ENCODE measurements at places on chromosomes 5 and 9.
A peak's percentile ranks its signal among the peaks of the same experiment; 100 is the strongest.

- DNase-seq: no peak
Observed at GRCh38 chr9:117815948-117816347, 111.7 kb downstream of the TLR4 start.

DNA sequence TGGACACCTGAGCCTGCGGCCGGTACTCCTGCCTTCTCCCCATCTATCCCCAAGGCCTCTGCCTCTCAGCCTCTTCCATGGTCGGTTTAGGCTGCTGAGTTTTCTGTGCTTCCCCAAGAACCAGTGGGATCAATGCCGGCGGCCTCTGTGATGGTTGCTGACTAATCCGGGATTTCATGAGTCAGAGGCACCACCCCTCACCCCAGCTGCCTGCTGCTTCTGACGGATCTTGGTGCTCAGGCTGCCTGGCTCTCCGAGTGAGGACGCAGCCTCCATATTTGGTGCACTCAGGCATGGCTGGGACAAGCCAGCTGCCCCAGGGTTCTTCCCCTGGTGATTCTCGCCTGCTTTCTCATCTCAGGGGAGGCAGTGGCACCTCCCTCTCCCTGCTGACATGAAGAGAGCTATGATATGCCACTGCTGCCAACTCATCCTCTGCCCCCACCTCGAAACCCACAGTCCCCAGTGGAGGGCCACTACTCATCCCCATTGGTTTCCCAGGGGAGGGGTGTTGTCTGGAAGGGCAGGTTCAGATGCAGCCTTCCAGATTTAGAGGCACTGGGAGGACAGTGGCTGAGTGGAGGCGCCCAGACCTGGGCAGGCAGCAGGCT is 3.3 kb upstream of the MAN1B1 start:
- no peak for DNase-seq

DNA sequence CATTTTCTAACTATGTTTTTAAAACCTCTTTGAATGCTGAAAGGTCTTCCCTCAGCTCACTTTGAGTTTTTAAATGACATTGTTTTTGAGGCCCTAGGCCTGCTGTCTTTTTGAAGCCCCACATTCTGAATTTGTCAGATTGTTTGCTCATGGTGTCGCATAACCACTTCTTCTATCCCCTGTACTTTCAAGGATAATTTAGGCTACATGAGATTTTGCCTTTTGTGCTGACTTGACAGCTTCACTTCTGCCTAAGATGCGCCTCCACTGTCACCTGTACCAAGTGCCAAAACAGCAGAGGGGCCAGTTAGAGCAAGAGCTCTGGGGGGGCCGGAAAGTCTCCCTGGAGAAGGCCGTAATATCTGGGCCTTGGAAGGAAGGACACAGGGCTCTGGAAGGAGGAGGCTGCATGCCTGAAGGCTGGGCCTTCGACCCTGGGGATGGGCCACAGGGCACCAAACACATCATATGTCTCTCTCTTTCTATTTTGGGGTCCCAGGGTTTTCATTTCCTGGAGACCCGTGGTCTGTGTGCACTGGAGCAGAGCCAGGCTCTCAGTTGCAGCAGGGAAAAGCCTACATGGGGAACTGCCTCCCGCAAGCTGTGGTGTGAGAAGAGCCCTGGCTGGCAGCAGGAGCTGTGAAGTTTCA is 49.1 kb downstream of the NDST1 start:
- no peak for DNase-seq

DNA sequence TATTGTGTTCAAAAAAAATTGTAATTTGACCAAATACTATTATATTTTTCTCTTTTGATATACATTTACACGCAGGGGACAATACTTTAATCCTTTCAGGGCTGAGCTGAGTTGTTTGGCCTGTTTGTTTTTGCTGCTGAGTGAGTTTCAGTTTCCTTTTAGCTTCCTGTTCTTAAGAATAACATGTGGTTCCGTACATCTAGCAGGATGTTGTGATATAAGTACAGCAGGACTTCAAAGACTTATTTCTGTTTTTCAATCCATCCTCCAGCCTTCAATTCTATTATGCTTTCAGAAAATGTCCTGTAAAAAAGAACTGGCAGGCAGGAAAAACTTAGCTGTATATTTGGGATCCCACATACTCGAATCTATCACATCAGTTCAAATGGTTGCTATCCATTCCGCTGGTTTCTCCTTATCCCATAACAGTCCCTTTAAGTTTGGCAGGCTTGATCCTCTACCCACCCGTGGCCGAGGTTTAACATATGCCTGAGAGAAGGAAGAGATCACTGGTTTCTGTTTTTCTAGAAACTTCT is 1037.3 kb upstream of the ACO1 start:
- peak; percentile 83 for DNase-seq

GRCh38 chr5:149397530-149397929 is 18.4 kb upstream of the IL17B start:
- DNase-seq: no peak

GRCh38 chr5:130024006-130024405 is 119.7 kb downstream of the CHSY3 start:
- DNase-seq: peak; percentile 25

GRCh38 chr9:83582029-83582428 is 40.9 kb upstream of the IDNK start:
- no peak for DNase-seq

DNA sequence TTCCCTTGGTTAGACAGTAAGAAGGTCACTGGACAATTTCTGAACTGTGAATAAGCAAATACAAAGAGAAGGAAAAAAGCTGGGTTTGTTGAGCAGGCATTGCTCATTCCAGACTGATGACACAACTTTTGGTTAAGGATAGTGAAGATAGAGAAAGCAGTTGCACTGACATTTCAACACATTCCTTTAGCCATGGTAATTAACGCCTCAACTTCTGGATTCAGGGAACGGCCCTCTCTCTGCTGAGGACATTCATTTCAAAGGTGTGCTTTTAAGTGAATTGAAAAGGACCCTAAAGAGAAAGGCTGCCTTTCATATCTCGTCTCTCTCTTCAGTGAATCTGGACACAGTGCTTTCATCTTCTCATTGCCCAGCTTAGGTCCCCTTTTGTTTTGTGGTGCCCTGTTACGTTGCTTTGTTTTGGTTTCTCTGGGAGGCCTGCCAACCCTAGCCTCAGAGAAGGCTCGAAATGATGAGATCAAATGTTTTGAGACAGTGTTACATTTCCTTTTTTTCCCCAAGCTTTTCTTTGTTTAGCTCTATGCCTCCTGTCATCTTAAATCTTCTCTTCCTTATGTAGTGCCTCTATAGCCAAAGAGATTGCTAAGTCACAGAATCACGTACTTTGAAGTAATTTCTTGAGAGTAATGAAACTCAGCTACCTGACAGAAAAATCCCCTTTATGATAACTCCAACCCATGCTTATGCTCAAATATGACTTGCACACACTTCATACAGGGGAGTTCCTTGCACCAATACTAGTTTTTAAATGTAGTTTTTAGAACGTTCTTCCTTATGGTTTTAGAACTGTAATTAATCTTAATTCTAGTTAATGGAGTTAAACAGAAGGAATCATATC is 94.4 kb upstream of the IFNE start:
- no peak for DNase-seq

- DNase-seq: no peak
Observed at GRCh38 chr9:76559286-76559685, 100.3 kb downstream of the GCNT1 start.

GRCh38 chr9:69853421-69853820 is 32.8 kb downstream of the CFAP95 start:
- no peak for DNase-seq

- DNase-seq: no peak
Observed at GRCh38 chr5:64156261-64156660, 9.4 kb upstream of the RNF180 start.

- peak; percentile 15 for DNase-seq
Observed at GRCh38 chr9:127977009-127977883, 3.5 kb downstream of the EEIG1 start.

GRCh38 chr5:168407211-168407610 is 79.1 kb upstream of the RARS1 start:
- no peak for DNase-seq

Measured in muscle of leg (tissue), 16 donors.